Ascending aorta (tissue), 2 donors: ENCODE measurements at places on chromosomes 7 and 10. TPM values are rescaled to one million over a fixed set of nuclear protein-coding genes. Genes with fewer than 3 reads are reported as not detected.

DNA sequence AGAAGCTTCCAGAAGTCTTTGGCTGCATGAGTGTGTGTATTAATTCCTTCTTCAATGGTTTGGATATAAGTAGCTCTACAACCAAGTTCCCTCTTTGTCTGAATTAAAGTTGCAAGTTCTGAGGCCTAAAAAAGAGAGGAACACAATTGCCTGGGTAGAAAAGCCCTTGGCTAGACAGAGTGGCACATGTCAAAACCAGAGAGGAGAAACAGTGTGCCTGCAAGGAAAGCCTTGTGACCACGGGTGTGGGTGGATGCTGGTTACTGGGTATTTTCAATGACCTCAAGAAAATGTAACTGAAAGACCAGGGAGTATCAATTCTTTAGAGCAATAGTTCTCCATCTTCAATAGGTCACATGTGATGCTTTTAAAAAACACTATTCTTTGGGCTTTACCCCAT, 148.3 kb downstream of the SVIL start:
- H3K27me3 ChIP-seq = no peaks in the 10 kb centered on the region
- DNase-seq = peak; percentile 27
- H3K36me3 ChIP-seq = peaks cover 74% of the 10 kb centered on the region
- H3K4me1 ChIP-seq = peaks cover 5% of the 10 kb centered on the region

DNA sequence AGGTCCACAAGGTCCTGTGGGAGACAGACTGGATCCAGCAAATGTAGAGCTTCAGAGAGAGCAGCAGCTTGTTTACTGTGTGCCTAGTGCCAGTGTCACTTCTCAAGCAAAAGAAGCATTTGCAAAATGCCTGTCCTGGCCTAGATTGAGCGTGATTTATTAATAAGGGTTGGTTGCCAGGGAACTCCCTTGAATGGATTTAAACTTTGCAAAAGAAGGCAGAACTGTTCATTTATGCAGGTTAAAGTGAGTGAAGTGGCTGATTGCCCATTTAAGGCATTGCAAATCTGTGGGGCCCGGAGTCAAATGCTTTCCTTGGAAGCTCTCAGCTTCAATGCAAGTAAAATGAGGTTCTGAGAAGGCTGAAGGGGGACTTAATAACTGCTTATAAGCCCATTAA, 71.3 kb downstream of the CDHR3 start:
- no peak overlapping the region for H3K27ac ChIP-seq
- no peaks in the 10 kb centered on the region for H3K27me3 ChIP-seq
- no peak overlapping the region for H3K4me3 ChIP-seq
- H3K36me3 ChIP-seq = no peaks in the 10 kb centered on the region

- H3K27ac ChIP-seq = no peak overlapping the region
- no peak overlapping the region for H3K4me3 ChIP-seq
- no peaks in the 10 kb centered on the region for H3K4me1 ChIP-seq
- H3K36me3 ChIP-seq = no peaks in the 10 kb centered on the region
These were observed 56.2 kb downstream of the SEMA3A start for GRCh38 chr7:84138411-84138810.

- no peak overlapping the region for H3K27ac ChIP-seq
- H3K36me3 ChIP-seq = no peaks in the 10 kb centered on the region
- peaks cover 8% of the 10 kb centered on the region for H3K4me1 ChIP-seq
- DNase-seq = no peak
These were observed 820 bp downstream of the BBS9 start for GRCh38 chr7:33130184-33130583.

- no peak for DNase-seq
- peak overlapping the region; percentile 55 for H3K27ac ChIP-seq
- H3K27me3 ChIP-seq = no peaks in the 10 kb centered on the region
- H3K36me3 ChIP-seq = no peaks in the 10 kb centered on the region
- no peak overlapping the region for H3K4me3 ChIP-seq
These were observed 16.3 kb downstream of the ZMIZ1 start for GRCh38 chr10:79084972-79085597.

DNA sequence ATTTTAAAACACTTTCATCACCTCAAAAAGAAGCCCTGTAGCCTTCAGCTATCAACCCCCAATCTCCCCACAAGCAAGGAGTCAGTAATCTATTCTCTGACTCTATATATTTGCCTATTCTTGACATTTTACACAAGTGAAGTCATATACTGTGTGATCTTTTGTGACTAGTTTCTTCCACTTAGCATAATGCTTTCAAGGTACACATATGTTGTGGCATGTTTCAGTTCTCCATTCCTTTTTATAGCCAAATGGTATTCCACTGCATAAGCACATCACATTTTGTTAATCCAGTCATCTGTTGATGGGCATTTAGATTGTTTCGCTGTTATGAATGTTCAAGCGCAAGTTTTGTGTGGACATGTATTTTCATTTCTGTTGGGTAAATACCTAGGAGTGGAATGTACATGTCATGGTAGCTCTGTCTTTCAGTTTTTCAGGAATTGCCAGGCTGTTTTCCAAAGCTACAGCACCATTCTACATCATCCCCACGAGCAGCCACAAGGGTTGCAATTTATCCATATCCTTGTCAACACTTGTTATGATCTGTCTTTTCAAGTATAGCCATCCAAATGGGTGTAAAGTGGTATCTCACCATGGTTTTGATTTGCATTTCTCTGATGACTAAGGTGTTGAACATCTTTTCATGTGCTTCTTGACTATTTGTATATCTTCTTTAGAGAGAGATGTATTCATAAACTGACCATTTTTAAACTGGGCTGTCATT, 405.6 kb downstream of the KCNMA1 start:
- H3K4me1 ChIP-seq = peaks cover 20% of the 10 kb centered on the region
- no peak overlapping the region for H3K4me3 ChIP-seq
- H3K27ac ChIP-seq = no peak overlapping the region
- H3K27me3 ChIP-seq = no peaks in the 10 kb centered on the region

- peaks cover 2% of the 10 kb centered on the region for H3K36me3 ChIP-seq
- no peak overlapping the region for H3K27ac ChIP-seq
- no peak for DNase-seq
- no peak overlapping the region for H3K4me3 ChIP-seq
These were observed 96.1 kb upstream of the ASAH2 start for GRCh38 chr10:50347394-50347802.

SOSTDC1 gene
- total RNA-seq = not detected

PRPS1L1 gene
- not detected for total RNA-seq
